MCF 10A (cell line): ENCODE measurements at places on chromosomes 1 and 21. TPM values are rescaled to one million over a fixed set of nuclear protein-coding genes. Genes with fewer than 3 reads are reported as not detected.

CFAP141 gene
- not detected in 2 replicates for total RNA-seq

PLA2G2C gene
- not detected in 2 replicates for total RNA-seq

OR2L2 gene
- total RNA-seq = 0.19 and 0.34 TPM in 2 replicates

METTL18 gene
- total RNA-seq = 2.8 and 4.1 TPM in 2 replicates

MCOLN2 gene
- total RNA-seq = 3.0 and 3.1 TPM in 2 replicates

RBM11 gene
- total RNA-seq = 3.9 and 5.1 TPM in 2 replicates

FCER1G gene
- total RNA-seq = 1.0 and 2.1 TPM in 2 replicates

TCEANC2 gene
- total RNA-seq = 3.6 and 6.0 TPM in 2 replicates

ECM1 gene
- total RNA-seq = 1.7 and 3.2 TPM in 2 replicates

KCNJ15 gene
- total RNA-seq = 2.2 and 2.4 TPM in 2 replicates

CYYR1 gene
- not detected in 2 replicates for total RNA-seq

MLLT11 gene
- 0.86 and 1.3 TPM in 2 replicates for total RNA-seq

TCEA3 gene
- 0.49 and 1.5 TPM in 2 replicates for total RNA-seq

DOP1B gene
- total RNA-seq = 7.6 and 8.3 TPM in 2 replicates

DNA sequence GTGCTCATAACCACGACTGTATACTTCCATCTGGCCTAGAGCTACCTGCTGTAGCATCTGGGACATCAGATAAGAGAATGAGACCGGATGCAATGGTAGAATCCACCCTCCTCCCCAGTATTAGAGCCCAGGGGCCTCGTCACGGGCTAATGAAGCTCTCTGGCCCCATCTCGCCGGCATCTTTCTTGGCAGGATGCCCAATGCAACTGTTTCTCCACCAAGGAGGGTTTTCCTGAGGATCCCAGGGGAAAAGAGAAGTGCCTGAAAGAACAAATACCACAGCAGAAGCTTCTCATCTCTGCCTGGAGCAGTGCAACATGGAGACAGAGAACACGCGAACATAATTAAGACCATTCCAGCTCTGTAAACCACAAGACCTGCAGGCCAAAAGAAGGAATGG lies 80.0 kb downstream of the VWA5B1 start:
- H3K4me1 ChIP-seq = peaks cover 4% of the 10 kb centered on the region
- H3K4me3 ChIP-seq = no peak overlapping the region
- H3K36me3 ChIP-seq = no peaks in the 10 kb centered on the region
- peaks cover 31% of the 10 kb centered on the region for H3K27me3 ChIP-seq
- DNase-seq = no peak

GRCh38 chr1:33338440-33339211 lies 17.7 kb upstream of the A3GALT2 start:
- peak; percentile 96 for DNase-seq
- peak overlapping the region; percentile 72 for H3K4me3 ChIP-seq
- H3K27me3 ChIP-seq = no peaks in the 10 kb centered on the region
- H3K27ac ChIP-seq = peak overlapping the region; percentile 85
- peaks cover 75% of the 10 kb centered on the region for H3K4me1 ChIP-seq

DNA sequence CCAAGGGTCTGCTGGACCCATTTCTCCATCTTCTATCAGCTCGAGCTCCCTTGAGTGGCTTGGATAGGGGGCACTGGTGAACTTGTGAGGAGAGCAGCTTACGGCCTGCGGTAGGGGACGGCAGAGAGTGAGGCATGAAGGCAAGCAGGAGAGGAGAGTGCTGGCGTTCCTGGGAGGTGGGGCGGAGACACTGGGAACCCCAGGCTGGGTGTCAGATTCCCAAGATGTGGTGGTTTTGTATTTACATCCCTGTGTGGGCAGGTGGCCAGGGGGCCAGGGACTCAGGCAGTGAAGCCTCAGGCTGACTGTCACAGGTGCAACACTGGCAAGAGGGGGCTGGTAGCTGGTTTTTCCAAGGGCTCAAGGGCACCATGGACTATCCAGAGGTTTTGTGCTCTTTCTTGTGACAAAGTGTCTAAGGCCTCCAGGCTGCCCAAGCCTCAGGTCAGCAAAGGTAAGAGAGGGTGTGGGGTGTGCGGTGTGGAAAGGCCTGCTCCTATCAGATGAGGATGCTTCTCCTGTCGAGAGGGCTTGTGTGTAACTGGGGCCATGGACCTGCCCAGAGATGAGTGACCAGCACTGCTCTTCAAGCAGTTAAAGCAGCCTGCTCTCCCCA lies 45.1 kb upstream of the ROR1 start:
- DNase-seq = no peak
- no peaks in the 10 kb centered on the region for H3K36me3 ChIP-seq
- no peak overlapping the region for H3K27ac ChIP-seq
- no peaks in the 10 kb centered on the region for H3K27me3 ChIP-seq
- peaks cover 34% of the 10 kb centered on the region for H3K4me1 ChIP-seq

GRCh38 chr21:39911286-39912199 lies 44.3 kb downstream of the PCP4 start:
- no peak overlapping the region for H3K27ac ChIP-seq
- H3K4me1 ChIP-seq = no peaks in the 10 kb centered on the region
- peaks cover 26% of the 10 kb centered on the region for H3K27me3 ChIP-seq
- no peak for DNase-seq

DNA sequence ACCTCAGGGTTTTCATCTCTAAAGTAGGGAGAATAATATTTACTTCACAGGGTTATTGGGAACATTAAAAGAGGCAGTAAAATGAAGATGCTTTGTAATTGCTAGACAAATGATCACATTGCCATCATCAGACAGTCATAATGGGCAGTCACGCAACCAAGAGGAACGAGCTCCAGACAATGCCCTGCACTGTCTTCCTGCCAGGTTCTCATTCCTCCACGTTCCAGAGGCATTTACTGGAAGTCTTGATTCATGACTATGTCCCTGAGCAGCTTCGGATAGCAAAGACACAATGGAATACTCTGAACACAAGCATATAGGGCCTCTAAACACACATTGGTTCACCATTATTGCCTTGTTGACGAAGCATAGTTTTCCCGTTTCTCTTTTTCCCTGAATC lies 389.7 kb downstream of the NTNG1 start:
- peak overlapping the region; percentile 51 for H3K4me3 ChIP-seq
- H3K4me1 ChIP-seq = peaks cover 39% of the 10 kb centered on the region
- peak; percentile 67 for DNase-seq
- H3K27me3 ChIP-seq = no peaks in the 10 kb centered on the region
- H3K36me3 ChIP-seq = no peaks in the 10 kb centered on the region

DNA sequence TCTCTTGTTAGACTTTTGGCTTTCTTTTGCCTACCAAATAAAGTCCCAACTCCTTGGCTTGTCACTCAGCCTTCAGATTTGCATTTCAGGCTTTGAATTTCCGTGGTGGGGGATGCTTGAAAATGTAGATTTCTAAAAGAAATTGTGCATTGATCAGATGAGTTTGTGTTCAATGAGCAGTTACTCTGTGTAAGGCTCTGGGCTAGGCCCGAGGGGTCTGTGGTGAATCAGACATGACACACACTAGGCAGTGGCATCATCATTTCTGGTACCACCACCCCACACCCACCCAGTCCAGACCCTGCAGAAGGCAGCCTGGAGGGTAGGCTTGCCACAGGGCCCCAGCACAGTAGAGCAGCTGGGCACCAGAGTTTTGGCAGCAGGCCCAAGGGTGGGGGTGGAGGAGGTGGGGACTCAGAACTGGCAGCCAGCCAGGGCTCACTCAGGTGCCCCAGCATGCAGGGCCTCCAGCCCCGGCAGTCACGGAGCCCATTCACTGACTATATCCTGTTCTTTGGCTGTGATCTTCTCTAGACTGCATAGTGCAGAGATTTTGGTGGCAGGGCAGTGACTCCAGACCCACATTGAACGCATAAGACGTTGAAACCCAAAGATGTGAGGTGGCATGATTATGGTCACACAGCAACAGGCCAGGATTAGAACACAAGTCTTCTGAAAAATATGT lies 97.2 kb upstream of the ARTN start:
- peaks cover 46% of the 10 kb centered on the region for H3K4me1 ChIP-seq
- H3K36me3 ChIP-seq = peaks cover 20% of the 10 kb centered on the region
- no peaks in the 10 kb centered on the region for H3K27me3 ChIP-seq
- no peak overlapping the region for H3K27ac ChIP-seq
- peak; percentile 94 for DNase-seq

DNA sequence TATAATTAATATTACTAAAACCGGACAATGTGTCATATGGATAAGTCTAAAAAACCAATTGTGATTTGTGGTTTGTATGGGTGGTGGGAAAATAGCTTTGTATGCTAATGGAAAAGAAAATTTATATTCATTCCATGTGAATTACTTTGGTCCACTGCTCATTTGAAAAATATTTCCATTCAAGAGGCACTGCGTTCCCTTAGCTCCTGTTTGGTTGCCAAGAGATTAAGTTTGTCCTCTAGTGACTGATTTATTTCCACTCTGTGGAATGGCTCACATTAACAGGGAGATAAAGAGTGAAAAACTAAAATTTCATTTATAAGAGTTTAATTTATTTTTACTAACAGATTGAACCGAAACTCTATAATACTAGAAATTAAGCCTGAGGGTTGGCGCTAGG lies 744.1 kb upstream of the CHRM3 start:
- DNase-seq = no peak
- H3K4me1 ChIP-seq = peaks cover 6% of the 10 kb centered on the region
- H3K4me3 ChIP-seq = no peak overlapping the region
- H3K27ac ChIP-seq = no peak overlapping the region

GRCh38 chr1:156703336-156703735 lies 2.0 kb downstream of the CRABP2 start:
- H3K4me3 ChIP-seq = no peak overlapping the region
- peak; percentile 66 for DNase-seq
- H3K36me3 ChIP-seq = peaks cover 6% of the 10 kb centered on the region
- H3K27me3 ChIP-seq = no peaks in the 10 kb centered on the region
- no peak overlapping the region for H3K27ac ChIP-seq

GRCh38 chr1:202343652-202344349 lies 2.1 kb upstream of the UBE2T start:
- no peak overlapping the region for H3K4me3 ChIP-seq
- H3K36me3 ChIP-seq = no peaks in the 10 kb centered on the region
- H3K27ac ChIP-seq = peak overlapping the region; percentile 14
- peak; percentile 85 for DNase-seq

DNA sequence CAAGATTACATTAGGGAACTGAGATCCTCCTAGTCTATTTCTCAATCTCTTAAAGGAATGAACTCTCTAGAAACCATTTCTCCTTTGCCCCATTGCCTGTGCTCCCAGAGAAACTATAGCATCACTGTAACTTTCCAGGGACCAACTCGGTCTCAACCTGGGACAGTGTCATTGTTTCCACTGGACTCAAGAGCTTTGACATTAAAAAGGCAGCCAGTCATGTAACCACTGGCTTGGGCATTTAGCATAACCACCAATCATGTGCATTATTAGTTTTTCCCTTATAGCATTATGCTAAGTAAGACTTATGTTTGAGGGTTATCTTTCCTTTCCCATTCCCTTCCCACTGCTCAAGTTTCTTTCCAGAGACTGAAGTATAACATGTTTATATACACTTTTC lies 18.2 kb downstream of the TEX38 start:
- no peaks in the 10 kb centered on the region for H3K4me1 ChIP-seq
- peaks cover 84% of the 10 kb centered on the region for H3K36me3 ChIP-seq
- no peak for DNase-seq
- no peaks in the 10 kb centered on the region for H3K27me3 ChIP-seq
- no peak overlapping the region for H3K27ac ChIP-seq

- peak; percentile 51 for DNase-seq
- H3K27me3 ChIP-seq = peaks cover 43% of the 10 kb centered on the region
- no peak overlapping the region for H3K4me3 ChIP-seq
- H3K27ac ChIP-seq = no peak overlapping the region
- no peaks in the 10 kb centered on the region for H3K4me1 ChIP-seq
- no peaks in the 10 kb centered on the region for H3K36me3 ChIP-seq
These were observed 93.4 kb upstream of the CSF3R start for GRCh38 chr1:36576118-36576517.

DNA sequence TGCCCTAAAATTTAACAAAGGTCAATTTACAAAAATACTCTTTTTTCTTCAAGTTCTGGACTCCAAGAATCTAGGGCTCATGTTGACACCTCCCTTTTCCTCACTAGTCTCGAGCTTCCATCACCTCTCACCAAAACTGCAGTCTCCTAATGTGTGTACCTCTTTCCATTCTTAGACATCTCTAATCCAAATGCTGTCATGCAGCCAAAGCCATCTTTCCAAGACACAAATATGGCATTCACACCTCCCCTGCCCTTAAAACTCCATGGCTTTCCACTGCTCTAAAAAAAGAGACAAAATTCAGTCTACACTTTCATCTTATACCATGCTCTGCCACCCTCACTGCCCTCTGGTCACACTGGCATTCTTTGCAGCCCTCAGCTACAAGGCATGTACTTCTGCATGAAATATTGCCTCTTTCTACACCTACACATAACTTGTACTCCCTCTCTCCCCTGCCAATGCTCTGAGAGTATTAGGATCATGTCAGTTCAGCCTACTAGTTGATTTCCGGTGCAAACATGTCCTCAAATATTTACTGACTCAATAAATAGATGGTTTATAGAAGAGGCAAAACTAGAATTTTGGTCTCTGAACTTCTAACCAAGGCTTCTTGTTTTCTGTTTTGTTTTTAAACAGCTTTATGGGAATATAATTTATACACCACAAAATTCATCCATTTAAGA lies 26.9 kb downstream of the ADSS2 start:
- H3K4me3 ChIP-seq = no peak overlapping the region
- H3K27ac ChIP-seq = peak overlapping the region; percentile 17
- H3K27me3 ChIP-seq = no peaks in the 10 kb centered on the region
- H3K36me3 ChIP-seq = peaks cover 76% of the 10 kb centered on the region

GRCh38 chr1:94105581-94105952 lies 15.4 kb downstream of the ABCA4 start:
- peaks cover 5% of the 10 kb centered on the region for H3K36me3 ChIP-seq
- DNase-seq = no peak
- no peaks in the 10 kb centered on the region for H3K4me1 ChIP-seq
- H3K27ac ChIP-seq = no peak overlapping the region

GRCh38 chr1:203273869-203274602 lies 31.3 kb upstream of the BTG2 start:
- H3K27ac ChIP-seq = no peak overlapping the region
- no peak overlapping the region for H3K4me3 ChIP-seq
- DNase-seq = no peak

DNA sequence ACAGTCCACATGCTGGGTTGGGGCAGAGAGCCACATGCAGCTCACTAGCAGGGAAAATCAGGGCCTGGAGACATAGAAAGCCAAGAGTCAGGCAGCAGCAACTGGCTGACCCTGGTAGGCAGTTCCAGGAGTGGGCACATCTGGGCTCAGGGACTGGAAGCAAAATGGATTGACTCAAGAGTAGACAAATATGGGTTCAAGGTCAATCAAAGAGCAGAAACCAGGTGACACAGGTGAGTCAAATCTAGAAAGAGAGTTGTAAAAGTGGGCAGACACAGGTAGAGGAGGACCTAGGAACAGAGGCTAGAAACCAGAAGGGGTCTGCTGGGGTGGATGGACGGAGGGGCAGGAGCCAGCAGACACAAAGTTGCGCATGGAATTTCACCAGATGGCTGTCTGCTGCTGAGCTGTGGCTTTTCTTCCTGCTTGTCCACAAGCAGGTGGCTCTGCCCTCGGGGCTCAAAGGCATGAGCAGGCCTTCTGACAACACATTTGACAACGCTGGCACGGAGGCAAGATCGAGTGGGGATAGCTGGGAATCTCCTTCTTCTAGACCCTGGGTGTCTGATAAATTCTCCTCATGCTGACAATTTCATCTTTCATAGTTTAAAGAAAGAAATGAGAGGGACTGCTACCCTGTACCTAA lies 40.8 kb upstream of the IGSF3 start:
- DNase-seq = no peak
- no peak overlapping the region for H3K27ac ChIP-seq
- H3K4me3 ChIP-seq = no peak overlapping the region
- H3K27me3 ChIP-seq = no peaks in the 10 kb centered on the region
